ENCODE measurements at places on chromosomes 4 and X. TPM values are rescaled to one million over a fixed set of nuclear protein-coding genes. Genes with fewer than 3 reads are reported as not detected.

DNA sequence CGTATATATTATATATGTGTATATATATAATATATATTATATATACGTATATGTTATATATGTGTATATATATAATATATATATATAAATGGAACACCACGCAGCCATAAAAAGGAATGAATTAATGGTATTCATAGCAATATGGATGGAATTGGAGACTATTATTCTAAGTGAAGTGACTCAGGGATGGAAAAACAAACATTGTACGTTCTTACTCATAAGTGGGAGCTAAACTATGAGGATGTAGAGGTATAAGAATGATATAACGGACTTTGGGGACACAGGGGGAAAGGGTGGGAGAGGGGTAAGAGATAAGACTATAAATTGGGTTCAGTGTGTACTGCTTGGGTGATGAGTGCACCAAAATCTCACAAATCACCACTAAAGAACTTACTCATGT lies 1388.9 kb downstream of the C4orf33 start:
- H3K36me3 ChIP-seq = no peaks in the 10 kb centered on the region
- H3K27me3 ChIP-seq = no peaks in the 10 kb centered on the region
- no peak overlapping the region for H3K27ac ChIP-seq
- DNase-seq = no peak

DNA sequence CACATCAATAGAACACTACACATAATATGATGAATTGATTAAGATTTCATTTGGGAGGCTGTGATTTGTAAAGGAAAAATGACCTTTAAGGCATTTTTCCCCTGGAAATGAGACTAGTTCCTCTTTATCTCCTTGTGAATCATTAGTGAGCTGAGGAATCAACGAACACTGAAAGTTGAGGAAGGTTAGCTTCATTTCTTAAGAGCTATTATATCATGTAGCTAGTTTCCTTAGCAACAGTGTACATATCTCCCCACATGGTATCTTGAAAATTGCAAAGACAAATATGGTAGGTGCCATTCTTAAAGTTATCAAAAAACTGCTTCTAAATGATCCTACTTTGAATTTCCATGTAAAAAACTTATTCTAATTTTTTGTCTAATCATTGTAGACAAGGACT lies 127.5 kb upstream of the NRK start:
- no peaks in the 10 kb centered on the region for H3K27me3 ChIP-seq
- no peak overlapping the region for H3K27ac ChIP-seq
- H3K36me3 ChIP-seq = no peaks in the 10 kb centered on the region
- H3K4me3 ChIP-seq = no peak overlapping the region
- no peak for DNase-seq

- H3K36me3 ChIP-seq = peaks cover 1% of the 10 kb centered on the region
- no peak for DNase-seq
- no peak overlapping the region for H3K4me3 ChIP-seq
- no peaks in the 10 kb centered on the region for H3K27me3 ChIP-seq
- H3K27ac ChIP-seq = no peak overlapping the region
Measured at GRCh38 chrX:45719751-45720501, 519.2 kb upstream of the DIPK2B start.

- no peak overlapping the region for H3K27ac ChIP-seq
- peaks cover 2% of the 10 kb centered on the region for H3K27me3 ChIP-seq
- DNase-seq = no peak
- no peaks in the 10 kb centered on the region for H3K36me3 ChIP-seq
- no peak overlapping the region for H3K4me3 ChIP-seq
Measured at GRCh38 chr4:75371915-75372314, 142.3 kb downstream of the RCHY1 start.

DNA sequence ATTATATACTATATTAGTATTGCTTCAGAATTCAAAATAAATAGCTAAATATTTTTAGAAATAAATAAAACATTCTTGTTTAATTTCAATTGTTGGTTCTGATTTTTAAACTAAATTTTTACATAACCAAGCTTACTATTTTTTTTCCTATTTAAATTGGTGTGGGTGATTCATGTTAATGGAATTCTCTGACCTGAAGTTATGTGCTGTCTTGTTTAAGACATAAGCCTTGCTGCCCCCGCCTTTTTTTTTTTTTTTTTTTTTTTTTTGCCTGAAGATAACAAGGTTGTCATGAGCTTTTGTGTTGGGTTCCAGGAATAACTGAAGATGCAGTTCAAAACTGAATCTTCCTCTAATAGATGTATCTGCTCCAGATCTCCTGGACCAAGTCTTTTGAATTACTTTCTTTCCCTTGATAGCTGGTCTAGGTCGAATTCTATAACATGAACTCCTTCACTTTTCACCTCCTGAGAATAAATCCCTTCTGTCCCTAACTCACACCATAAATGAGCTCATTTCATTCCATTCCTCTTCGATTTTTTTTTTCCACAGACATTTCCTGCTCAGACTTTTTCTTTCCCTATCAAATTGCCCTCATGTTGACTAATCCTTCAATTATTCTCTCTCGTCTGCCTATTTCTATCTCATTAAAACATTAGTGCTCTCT lies 261.5 kb upstream of the FTHL17 start:
- DNase-seq = no peak
- no peak overlapping the region for H3K27ac ChIP-seq
- no peak overlapping the region for H3K4me3 ChIP-seq
- no peaks in the 10 kb centered on the region for H3K4me1 ChIP-seq
- no peaks in the 10 kb centered on the region for H3K36me3 ChIP-seq

Gene CFAP299
- total RNA-seq = not detected
